AML-193 (cell line): ENCODE measurements at places on chromosomes 3 and 15.

GRCh38 chr15:70299931-70300869, 202.5 kb upstream of the TLE3 start:
- DNase-seq: no peak

DNA sequence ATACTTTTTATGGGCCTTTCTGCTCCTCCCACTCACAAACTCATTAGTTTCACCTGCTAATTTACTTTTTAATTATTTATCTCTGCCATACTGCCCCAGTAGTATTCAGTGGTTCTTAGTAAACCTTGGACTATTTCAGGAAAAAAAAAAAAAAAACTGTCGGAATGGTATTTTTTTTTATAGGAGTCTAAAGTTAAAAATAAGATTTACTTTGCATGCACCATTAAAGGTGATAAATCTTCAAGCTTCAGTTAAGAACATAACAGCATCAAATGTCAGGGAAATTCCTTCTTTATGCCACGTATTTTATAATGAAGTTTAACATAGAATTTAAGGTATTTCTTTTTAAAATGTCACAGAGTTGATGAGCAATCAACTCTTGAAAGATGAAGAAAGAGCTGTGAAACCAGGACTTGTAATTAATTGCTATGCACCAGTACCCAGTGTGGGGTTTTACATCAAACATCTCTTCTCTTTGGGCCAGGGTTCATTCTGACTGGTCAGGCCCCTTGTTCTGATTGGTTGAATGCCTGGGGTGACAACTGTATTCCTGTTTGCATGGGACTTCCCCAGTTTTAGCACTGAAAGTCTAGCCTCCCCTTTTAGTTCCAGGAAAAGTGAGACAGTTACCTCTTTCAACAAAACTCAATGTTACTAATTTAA, 40.3 kb upstream of the PTPRG start:
- DNase-seq: no peak

DNA sequence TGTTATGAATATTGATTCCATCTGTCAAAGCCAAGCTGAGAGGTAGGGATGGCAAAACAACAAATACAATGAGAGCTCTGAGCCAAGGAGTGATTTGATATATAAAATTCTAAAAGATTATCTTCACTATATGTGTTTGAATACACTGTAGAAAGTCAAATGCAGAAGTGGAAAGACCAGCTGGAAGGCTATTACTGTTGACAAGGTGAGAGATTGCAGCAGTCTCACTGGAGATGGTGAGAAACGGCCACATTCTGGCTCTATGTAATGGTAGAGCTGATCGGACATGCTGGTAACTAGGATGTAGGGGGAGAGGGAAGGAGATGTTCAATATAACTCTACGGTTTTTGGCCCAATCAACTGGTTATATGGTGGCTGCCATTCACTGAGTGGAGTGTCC, 434.2 kb upstream of the SUCLG2 start:
- no peak for DNase-seq

DNA sequence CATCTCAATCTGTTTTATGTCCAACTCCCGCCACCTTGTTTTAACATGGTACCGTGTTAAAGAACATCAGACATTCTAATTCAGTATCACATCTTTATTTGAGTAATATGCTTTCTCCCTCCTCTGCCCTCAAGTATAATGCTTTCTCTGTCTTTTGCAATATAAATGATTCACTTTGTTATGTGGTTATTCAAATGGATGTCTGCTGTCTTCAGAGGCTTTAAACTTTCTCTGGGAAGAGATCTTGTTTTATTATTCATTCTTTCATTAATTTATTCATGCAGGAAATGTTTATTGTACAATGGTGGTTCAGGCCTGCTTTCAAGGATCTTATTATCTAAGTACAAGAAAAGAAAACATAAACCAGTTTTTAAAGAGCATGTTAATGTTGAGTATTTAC, 57.1 kb downstream of the RAP2B start:
- DNase-seq: peak; percentile 20

DNA sequence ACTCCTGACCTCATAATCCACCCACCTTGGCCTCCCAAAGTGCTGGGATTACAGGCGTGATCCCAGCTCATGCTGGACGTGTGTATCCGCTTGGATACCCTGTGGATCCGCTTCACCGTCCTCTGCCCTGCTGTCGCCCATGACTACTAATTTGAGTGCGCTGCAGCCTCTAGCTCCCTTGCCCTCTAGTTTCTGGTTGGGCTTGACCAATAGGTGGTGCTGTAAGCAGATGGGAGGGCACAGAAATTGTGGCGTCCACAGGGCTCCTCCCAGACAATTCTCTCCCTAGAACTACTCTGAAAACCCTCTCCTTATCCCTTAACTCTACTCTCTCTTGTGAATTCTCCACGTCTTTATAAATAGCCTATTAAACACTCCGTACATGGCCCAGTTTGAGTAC, 36.2 kb downstream of the ZPLD1 start:
- peak; percentile 7 for DNase-seq

DNA sequence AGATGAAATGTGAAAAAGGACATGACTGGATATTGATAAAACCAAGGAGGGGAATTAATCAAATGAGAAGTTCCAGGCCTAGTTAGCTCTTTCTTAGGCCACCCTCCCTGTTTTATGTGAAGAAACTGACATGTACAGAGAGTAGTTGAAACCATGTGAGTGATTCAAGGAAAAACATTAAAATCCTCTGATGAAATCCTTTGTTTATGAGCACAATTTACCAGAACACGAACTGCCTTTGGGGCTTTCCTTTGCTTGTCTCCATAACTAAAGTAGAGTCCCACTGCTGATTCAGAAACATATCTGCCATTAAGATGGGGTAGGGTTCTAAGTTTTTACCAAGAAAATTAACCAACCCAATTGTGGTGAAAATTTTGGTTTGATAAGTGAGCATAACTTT, 558.3 kb downstream of the NR2F2 start:
- no peak for DNase-seq

DNA sequence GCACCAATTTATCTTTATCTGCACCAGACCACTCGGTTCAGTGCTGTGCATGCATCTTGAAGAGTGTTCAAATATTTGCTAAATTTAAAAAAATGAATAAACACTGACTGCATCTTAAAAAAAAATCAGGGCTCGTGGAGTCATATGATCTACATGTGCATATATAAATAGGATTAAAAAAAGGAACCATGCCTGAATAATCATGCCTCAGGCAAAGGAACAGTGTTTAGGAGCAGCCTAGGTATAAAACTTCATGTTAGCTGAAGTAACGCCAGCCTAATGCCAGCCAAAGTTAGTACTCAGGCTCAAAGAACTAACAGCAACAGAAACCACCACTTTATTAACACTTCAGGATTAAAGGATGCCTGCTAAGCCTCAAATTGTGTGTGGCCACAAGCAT, 9.5 kb downstream of the ABCC5 start:
- DNase-seq: no peak

DNA sequence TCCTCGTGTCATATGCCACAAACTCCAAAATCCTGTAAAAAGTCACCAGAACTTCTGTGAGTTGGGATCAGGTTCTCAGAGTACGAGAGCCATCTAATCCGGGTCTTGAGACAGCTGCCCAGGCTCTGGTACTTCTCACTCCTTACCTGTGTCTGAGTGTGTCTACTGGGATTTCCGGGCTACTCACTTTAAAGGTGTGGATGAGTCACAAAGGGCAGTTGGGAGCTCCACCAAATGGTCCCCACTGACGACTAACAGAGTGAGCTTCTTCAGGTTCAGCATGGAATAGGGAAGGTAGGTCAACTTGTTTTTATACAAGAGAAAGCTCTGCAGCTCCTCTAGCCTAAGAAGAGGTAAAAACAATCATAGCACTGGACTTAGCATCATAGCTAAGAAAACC, 29.5 kb downstream of the RTP3 start:
- no peak for DNase-seq

GRCh38 chr3:132256989-132257388, 60.2 kb upstream of the ACP3 start:
- peak; percentile 65 for DNase-seq

GRCh38 chr3:124115279-124115678, 123.4 kb upstream of the ROPN1 start:
- no peak for DNase-seq

DNA sequence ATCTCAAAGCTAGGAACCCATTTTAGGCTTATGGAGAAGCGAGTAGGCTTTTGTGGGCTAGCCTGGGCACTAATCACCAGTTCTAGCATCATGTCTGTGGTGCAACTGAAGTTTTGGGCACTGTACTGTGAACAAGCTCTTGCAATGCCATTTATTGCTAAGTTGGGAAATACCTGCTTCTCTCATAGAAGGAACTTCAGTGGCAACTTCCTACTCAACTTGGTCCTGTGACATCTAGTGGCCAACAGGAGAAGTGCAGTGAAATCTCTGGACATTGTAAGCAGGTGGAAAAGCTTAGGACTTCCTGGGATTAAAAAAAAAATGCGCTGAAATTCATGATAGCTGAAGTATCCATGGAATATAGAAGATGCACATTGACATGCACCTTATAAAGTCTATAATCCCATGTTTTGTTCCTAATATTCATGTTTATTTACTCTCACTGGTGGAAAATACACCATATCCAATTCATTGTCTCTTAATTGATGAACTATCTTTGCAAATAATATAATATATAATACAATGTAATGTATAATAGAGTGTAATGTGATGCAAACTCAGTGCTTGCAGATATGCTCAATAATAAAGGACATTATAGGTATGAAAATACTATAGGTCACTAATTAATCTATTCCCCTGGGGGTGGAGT, 6.5 kb upstream of the ALDH1A3 start:
- DNase-seq: peak; percentile 85

DNA sequence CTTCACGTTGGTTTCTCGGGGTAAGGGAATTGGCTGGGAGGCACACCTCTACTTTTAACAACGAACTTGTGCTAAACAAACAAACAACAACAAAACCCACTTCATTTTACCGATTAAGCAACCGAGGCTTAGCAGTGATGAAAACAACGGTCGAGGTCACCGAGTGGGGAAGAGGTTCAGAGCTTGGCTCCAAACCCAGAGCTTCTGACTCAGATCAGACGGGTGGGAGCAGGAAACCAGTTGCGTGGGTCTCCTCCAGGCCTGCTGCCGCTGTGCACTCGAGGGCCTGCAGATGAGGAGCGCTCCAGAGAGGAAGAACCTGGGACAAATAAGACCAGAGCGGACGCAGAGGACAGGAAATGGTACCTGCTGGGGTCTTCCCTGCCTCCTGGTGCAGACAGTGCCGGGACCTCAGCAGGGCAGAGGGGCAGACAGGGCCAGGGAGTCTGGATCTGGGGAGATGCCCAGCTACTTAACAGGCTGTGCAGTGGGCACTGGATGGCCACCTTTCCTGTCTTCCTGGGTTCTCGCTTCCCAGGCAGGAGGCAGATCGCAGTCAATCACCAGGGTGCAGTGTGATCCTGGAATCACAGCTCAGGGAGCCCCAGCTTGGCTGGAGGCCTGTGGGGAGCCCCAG, 99.0 kb upstream of the MEF2A start:
- no peak for DNase-seq

DNA sequence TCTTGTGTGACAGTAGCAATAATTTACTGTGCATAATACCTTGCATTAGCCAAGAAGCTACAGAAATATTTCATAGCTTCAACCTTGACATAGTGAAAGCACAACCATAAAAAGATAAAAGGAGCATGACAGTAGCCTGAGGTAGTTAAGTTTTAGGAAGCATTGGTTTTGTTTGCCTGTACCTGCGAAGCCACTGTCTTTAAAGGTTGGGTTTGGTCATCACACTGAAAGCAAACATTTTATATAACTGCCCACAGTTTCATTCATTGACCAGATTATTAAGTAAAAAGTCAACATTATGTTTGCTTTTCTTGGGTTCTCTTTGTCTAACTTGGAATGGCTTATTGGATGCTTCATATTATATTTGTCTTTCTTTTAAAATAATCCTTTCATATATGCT, 450.1 kb upstream of the IL12A start:
- DNase-seq: no peak

- no peak for DNase-seq
These were observed 1.9 kb downstream of the ROBO2 start for GRCh38 chr3:77041811-77042210.

DNA sequence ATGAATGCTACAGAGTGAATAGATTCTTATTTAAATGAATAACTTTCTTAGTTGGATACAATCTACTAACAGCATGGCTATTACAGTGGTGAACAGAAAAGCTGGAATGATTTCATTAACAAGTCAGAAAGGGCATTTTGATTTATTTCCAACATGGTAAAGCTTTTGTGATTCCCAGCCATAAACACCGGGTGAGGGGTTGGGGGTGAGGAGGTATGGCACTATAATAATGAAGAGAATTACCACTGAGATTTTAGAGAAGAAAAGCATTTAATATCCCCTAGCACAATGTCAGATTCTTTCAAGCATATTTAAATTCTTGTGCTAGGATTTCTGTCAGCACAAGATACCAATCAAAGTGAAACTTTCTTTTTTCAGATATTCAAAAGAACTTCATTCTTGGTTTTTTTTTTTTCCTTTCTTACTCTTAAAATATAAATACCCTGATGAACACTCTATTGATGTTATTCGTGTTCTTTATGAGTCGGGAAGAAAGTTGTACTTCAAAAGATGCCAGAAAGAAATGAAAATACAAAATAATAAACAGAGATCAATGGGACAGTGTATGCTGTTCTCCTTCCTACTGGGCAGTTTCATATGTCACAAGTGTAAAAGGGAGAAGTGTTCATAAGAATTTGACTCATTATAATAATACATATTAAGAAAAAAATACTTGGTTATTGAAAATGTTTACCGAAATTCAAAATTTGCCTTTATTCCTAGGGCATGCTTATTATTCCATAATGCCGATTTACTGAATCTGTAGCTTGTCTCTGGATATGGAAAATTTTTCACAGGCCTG, 522.8 kb downstream of the CADM2 start:
- no peak for DNase-seq

- DNase-seq: no peak
These were observed 77.1 kb upstream of the GSK3B start for GRCh38 chr3:120171134-120171873.

DNA sequence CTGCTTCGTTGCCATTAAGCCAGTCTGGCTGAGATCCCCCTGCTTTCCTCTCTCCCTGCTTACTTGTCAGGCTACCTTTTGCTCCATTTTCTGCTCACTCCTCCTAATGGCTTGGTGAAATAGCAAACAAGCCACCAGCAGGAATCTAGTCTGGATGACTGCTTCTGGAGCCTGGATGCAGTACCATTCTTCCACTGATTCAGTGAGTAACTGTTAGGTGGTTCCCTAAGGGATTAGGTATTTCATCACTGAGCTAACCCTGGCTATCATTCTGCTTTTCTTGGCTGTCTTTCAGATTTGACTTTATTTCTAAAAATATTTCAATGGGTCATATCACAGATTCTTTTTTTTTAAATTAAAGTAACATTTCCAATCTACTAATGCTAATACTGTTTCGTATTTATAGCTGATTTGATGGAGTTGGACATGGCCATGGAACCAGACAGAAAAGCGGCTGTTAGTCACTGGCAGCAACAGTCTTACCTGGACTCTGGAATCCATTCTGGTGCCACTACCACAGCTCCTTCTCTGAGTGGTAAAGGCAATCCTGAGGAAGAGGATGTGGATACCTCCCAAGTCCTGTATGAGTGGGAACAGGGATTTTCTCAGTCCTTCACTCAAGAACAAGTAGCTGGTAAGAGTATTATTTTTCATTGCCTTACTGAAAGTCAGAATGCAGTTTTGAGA, 25.0 kb downstream of the CTNNB1 start:
- no peak for DNase-seq
